Cardiac fibroblast (primary cell): ENCODE measurements at places on chromosomes 1 and 21.

DNA sequence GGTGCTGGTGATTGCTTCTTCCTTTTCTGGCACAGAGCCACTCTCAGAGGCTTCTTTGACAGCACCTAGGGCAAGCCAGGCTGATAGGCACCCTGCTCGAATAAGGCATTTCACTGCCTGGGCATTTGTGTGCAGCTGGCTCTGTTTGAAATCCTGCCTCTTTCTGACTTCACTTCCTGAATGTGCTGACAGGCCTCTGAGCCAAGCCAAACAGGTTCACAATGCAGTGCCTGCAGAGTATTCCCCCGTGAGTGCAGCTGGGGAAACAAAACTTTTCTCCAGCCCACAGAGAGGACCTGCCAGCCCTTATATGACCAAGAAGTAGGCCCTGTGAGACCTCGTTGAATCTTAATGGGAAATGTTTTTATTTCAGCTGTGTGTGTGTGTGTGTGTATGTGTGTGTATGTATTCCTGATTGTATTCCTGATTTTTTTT lies 10.4 kb downstream of the JUN start:
- DNase-seq: peak; percentile 89

- DNase-seq: no peak
Measured at GRCh38 chr1:29362764-29363163, 126.4 kb downstream of the PTPRU start.

DNA sequence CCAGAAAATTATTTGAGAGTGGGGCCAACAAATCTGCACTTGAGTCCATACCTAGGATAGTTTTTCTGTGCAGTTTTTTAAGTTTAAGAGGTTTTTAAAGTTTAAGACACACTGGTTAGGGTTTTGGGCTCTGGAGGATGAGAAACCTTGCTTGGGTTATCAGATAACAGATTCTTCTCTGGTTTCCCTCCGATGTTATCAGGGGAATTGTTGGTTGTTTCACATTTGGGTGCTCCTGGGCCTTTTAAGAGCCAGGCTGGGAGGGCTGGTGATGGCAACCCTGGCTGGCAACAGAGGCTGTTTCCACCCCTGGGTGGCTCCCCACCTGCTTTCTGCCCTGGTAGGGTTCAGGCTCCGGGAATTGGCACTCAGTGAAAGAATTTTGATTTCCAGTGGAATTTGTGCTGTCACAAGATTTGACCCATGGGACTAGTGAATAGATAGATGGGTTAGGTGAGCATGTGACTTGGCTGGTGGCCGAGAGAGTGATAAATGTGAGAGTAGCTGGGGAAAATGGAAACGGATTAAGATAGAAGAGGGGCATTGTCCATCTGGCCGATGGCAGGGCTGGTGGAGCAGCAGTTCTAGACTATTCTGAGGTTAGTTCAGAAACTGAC lies 14.8 kb downstream of the VANGL1 start:
- no peak for DNase-seq

DNA sequence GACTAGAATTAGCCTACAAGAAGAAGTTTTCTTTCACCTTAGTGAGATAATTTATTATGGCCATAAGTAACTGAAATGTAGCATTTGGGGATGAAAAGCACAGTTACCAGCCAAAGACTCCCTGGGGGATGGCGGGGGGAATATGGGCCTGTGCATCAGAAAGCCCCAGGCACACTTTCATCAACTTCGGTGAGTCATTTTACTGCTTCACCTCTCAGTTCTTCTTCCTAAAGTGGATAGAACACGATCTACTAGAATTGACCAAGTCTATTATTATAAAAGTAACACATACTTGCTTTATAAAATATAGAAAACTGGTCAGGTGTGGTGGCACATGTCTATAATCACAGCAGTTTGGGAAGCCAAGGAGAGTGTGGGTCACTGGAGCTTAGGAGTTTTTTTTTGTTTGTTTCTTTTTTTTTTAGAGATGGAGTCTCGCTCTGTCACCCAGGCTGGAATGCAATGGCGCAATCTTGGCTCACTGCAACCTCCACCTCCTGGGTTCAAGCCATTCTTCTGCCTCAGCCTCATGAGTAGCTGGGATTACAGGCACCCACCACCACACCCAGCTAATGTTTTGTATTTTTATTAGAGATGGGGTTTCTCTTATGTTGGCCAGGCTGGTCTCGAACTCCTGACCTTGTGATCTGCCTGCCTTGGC lies 141.8 kb downstream of the ZZZ3 start:
- peak; percentile 76 for DNase-seq
